Activated T-helper 1 cell treated with anti-CD3 and anti-CD28 coated beads, Interleukin-2, amount 50 U/mL, for 16 hours (primary cell): ENCODE measurements at places on chromosomes 5 and 9.

DNA sequence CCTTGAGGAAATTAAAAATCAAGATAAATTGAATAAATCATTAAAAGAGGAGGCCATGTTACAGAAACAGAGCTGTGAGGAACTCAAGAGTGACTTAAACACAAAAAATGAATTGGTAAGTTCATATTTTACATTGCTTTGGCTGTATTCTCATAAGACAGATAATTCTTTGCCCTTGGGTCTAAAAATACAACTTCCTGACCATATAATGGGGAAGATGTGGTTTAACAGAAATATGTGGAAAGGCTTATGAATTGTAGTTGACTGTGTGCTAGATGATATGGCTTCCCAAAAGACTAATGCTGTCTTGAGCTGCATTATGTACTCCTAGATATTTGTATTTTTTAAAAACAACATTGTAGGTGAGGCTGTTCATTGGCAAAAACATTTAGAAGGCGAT is 33.1 kb downstream of the CNTRL start:
- no peak for DNase-seq

DNA sequence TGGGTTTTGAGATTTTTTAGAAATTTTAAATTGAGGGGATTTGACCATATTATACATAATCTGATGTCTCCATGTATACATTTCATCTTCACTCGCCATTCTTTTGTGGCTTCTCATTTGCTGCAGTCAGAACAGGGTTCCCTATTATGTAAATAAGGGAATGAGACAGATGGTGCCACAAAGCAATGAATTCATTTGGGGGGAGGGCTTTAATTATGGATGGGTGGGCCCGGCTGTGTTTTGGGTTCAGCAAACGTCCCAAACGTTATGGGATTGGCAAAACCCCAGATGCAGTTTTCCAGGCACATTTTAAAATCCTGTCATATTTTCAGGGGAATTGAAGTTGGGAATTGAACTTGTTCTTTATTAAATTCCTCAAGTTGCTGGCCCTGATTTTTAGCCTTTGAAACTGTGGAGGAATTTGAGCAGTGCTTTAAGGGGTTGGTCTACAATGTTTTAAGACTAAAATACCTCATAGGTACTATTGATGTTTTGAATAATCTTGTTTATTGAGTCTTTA is 558.5 kb upstream of the ZNF462 start:
- DNase-seq: no peak

- no peak for DNase-seq
These were observed 41.6 kb downstream of the ADAMTS12 start for GRCh38 chr5:33850100-33850594.

DNA sequence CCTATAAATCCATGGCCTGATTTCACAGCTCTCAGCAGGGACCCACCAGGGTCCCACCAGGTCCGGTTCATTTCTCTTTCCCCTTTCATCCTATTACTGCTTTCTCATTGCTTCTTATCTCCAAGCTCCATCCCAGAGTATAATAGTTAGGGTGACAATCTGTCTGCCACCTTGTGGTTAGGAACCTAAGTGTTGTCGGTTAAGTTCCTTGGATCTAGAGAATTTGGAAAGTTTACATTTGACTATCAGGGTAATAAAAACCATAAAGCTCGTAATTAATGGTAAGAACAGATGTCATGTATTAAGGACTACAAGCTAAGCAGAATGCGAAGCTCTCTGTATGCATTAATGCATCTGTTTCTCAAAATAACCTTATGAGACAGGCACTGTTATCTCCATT is 259.1 kb downstream of the SH3GL2 start:
- no peak for DNase-seq

DNA sequence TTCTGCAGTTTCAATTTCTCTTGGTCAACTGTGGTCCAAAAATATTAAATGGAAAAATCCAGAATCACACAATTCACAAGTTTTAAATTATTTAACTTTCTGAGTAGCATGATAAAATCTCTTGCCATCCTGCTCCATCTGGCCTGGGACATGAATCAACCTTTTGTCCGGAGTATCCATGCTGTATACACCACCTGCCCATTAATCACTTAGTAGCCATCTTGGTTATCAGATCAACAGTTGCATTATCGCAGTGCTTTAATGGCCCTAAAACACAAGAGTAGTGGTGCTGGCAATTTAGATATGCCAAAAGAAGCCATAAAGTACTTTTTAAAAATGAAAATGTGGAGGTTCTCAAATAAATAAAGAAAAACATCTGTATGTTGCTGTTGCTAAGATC is 25.3 kb downstream of the EFCAB9 start:
- no peak for DNase-seq

GRCh38 chr9:3662671-3663070 is 136.9 kb upstream of the RFX3 start:
- no peak for DNase-seq

- DNase-seq: no peak
These were observed 208.1 kb downstream of the GNA14 start for GRCh38 chr9:77440057-77440456.

DNA sequence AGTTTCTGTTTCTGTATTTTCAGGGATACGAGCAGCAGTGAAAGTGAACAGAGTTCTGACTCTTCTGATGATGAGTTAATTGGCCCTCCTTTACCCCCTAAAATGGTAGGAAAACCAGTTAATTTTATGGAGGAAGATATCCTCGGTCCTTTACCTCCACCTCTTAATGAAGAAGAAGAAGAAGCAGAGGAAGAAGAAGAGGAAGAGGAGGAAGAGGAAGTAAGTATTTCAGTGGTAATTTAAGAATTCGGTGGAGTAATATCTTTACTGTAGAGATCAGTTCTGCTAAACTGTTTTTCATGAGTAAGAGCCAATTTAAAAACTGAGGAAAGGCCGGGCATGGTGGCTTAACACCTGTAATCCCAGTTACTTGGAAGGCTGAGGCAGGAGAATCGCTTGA is 17.2 kb downstream of the WDR70 start:
- no peak for DNase-seq
